Right renal pelvis (tissue), 4 donors: ENCODE measurements at places on chromosomes 11 and 22. TPM values are rescaled to one million over a fixed set of nuclear protein-coding genes. Genes with fewer than 3 reads are reported as not detected.

GRCh38 chr11:107218123-107219013 lies 200.1 kb upstream of the GUCY1A2 start:
- no peak for DNase-seq

DNA sequence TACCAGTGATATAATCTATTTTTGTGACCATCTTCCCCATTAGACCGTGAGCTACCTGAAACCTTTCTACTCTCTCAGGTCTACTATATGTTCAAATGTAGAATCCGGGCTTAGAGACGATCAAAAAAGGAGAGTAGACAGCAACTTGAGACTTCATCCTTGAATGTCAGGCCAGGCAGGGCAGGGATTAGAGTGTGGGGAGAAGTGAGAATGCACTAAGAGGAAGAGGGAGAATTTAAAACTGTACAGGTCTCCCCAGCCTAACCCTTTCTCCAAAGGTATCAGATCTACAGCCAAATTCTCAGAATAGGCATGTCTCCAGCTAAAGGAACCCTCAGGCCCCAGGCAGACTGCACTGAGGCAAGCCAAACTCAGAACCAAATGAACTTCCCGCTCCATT lies 935 bp downstream of the LAMTOR1 start:
- DNase-seq: no peak

GRCh38 chr11:130063451-130063850 lies 6.2 kb upstream of the APLP2 start:
- DNase-seq: no peak

DNA sequence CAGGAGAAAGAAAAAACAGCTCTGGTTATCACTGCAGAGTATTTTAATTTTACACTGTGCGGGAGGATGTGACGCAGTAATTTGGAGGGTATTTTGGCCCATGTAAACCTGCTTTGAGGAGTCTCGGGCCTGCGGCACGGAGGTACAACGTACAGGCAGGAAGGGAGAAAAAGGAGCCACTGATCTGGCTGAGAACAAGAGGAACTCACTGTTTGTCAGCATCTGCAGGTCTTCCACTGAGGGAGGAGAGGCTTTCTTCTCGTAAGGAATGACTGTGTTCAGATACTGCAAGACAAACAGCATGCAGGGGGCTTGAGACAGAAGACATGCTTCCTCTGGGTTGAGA lies 44.0 kb downstream of the FEZ1 start:
- DNase-seq: no peak

GRCh38 chr22:38066381-38067027 lies 9.3 kb downstream of the PICK1 start:
- DNase-seq: no peak

DNA sequence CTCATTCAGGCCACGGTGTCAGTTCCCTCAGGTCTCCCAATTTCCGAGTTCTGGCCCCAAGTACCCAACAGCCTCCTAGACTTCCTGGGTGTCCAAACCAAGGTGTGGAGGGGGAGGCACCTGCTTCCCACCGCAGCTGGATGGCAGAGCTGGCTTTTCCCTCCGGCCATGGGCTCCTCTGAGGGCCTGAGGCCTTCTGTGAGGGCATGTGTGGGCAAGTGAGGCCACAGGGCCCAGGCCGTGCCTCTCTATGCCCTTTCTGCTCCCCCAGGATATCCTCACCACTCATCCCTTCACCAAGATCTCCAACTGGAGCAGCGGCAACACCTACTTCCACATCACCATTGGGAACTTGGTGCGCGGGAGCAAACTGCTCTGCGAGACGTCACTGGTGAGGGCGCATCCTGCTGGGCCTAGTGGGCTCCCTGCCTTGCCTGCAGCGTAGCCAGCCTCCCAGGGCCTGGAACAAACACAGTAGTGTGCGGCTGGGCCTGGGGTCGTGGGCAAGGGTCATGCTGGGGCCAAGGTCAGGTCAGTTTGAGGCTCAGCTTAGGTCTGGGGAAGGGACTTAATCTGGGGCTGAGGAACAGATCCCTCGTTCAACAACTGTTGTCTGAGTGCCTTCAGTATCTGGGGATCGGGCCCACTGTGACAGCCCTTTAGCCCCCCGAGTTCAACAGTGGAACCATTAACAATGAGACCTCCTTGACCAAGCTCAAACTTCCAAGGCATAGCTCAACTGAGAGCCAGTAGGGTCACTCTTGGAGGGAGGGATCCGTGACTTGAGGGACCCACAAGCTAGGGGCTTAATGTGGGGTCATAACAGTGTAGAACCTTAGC lies 85.8 kb downstream of the MYO7A start:
- no peak for DNase-seq

GRCh38 chr22:44797181-44797725 lies 44.9 kb downstream of the ARHGAP8 start:
- DNase-seq: no peak

ADM2 gene
- polyA plus RNA-seq: 5.0 TPM

ALDH3B2 gene
- polyA plus RNA-seq: 2.5 TPM

DNA sequence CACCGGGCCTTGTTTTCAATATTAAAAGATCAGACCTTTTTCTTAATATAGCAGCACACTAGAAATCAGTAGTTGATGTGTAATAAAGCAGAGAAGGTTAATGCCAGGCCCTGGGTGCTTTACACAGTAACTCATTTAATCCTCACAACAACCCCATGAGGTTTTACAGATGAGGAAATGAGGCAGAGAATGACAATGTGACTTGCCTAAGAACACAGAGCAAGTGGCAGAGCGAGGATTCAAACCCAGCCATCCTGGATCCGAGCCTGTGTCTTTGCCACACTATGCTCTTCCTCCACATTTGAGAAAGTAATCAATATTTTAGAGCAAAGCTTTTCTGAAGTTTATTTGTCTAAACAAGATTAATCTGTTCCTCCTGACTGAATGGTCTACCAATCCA lies 7.2 kb downstream of the JAML start:
- no peak for DNase-seq

DNA sequence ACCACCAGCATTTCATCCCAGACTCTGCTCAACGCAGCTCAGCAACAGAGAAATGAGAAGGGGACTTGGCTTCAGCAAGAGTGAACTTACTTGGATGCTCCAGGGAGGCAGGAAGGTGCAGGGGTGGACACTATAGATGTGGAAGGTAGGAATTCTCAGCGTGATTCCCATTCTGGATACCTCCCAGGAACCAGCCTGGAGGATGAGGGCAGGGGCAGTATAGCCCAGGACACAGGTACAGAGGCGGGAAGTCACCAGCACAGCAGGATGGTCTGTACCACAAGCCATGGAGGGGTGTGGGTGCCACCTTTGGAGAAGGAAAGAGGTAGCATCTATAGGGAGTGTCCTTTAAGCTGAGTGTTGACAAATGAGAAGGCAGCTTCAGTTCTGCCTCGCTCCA lies 1275.2 kb downstream of the TBC1D22A start:
- DNase-seq: no peak

DNA sequence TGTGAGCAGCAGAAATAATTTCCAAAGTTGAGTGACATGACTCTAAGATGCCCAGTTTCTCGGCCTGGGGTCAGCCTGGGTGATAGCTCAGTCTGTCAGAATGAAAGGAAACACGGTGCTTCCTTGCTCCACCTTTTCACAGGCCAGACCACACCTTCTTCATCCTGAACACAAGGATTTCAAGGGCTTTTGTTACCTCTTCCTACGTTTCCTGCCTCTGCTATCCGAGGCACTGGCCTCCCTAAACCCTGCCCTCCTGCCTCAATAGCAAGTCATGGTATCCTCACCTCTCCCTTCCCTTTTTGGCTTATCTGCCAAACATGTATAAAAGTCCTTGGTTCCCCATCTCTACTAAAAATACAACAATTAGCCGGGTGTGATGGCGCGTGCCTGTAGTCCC lies 1.7 kb upstream of the OR51E1 start:
- no peak for DNase-seq

PNPLA5 gene
- not detected for polyA plus RNA-seq

DNA sequence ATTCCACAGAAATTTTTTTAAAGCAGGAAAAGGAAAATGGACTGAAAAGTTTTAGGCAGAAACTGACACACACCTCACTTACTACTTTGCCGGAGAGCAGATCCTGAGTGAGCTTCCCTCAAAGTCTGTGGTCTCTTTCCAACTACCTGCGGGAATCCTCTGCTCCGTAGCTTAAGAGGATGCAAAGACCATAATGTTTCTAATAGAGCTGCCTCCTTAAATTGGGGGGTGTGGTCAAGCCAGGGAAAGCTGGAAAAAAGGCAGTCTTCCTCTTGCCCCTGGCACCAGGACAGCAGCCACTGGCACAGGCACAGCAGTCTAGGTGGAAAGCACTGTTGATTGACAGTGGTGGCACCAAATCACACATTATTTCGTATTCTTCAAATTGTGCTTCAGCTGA lies at the start of gene ETS1:
Gene ETS1, minus strand, starts transcription at position 144 of the 400 bp plus-strand sequence. CDS start 14,428 bp downstream, outside the sequence.
- DNase-seq: no peak

- no peak for DNase-seq
Measured at GRCh38 chr11:43689167-43689566, 8.6 kb downstream of the HSD17B12 start.

DNA sequence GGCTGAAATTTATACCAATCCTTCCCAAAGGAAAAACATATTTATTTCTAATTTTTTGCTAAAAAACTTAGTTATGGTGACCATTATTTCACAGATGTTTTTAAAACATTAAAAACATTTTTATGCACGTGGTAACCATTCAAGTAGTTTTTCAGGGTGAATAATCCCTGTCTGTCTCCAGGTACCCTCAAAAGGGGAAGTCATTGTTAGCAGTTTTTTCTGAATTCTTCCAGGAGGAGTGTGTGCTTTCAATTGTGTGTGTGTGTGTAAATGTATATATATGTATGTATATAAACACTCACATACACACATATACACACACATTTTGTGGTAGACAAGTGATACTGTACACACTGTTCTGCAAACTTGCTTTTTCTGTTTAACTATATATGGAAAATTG lies 43.9 kb downstream of the MIAT start:
- DNase-seq: no peak

GRCh38 chr11:78248191-78248590 lies 59.5 kb downstream of the USP35 start:
- no peak for DNase-seq

RCOR2 gene
- 10.5 TPM for polyA plus RNA-seq

PATE4 gene
- polyA plus RNA-seq: 0.12 TPM

- DNase-seq: peak; percentile 77
Measured at GRCh38 chr11:61971248-61972111, 4.0 kb upstream of the FTH1 start.

TCIRG1 gene
- 21.6 TPM for polyA plus RNA-seq

GRCh38 chr11:78417888-78418583 lies 416 bp upstream of the GAB2 start:
- peak; percentile 72 for DNase-seq

GRCh38 chr11:118061586-118062125 lies 15.2 kb upstream of the TMPRSS4 start:
- DNase-seq: no peak

OR51B4 gene
- 0.24 TPM for polyA plus RNA-seq
